Natural killer cell treated with Interleukin-12 subunit alpha and Interleukin-12 subunit beta and Interleukin-15 and Interleukin-18, amount 100 ng/mL, for 72 hours (primary cell): ENCODE measurements at places on chromosomes 7 and 10.

DNA sequence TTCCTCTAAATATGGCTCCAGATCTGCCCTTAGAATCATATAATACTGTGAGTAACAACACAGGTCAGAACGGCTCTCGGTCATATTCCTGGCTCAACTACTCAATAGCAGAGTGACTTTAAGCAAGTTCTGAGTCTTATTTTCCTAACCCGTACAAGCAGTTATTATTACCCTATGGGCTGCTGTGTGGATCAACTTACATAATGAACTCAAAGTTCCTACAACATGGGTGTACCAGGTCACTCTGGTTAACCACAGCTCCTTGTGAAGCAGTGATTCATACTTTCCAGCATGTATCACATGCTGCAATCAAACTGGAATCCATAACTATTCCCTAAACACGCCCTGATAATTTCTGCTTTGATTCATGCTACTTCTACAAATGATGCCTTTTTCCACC lies 107.3 kb downstream of the LRRN3 start:
- H3K4me3 ChIP-seq = no peak overlapping the region
- H3K4me1 ChIP-seq = peaks cover 6% of the 10 kb centered on the region
- DNase-seq = no peak
- no peaks in the 10 kb centered on the region for H3K27me3 ChIP-seq
- H3K27ac ChIP-seq = no peak overlapping the region

GRCh38 chr7:129213828-129214227 lies 11.0 kb upstream of the AHCYL2 start:
- H3K27ac ChIP-seq = no peak overlapping the region
- no peak overlapping the region for H3K4me3 ChIP-seq
- no peaks in the 10 kb centered on the region for H3K36me3 ChIP-seq

GRCh38 chr7:43303740-43304241 lies 191.3 kb downstream of the HECW1 start:
- H3K27ac ChIP-seq = no peak overlapping the region
- peaks cover 19% of the 10 kb centered on the region for H3K27me3 ChIP-seq
- no peaks in the 10 kb centered on the region for H3K36me3 ChIP-seq
- H3K4me1 ChIP-seq = peaks cover 4% of the 10 kb centered on the region
- no peak for DNase-seq

GRCh38 chr7:40758590-40758989 lies 623.8 kb downstream of the SUGCT start:
- no peak overlapping the region for H3K4me3 ChIP-seq
- H3K27me3 ChIP-seq = peaks cover 3% of the 10 kb centered on the region
- no peak for DNase-seq
- no peak overlapping the region for H3K27ac ChIP-seq

GRCh38 chr7:151404216-151405011 lies 5.4 kb downstream of the WDR86 start:
- H3K4me1 ChIP-seq = peaks cover 6% of the 10 kb centered on the region
- peaks cover 8% of the 10 kb centered on the region for H3K27me3 ChIP-seq
- no peak overlapping the region for H3K27ac ChIP-seq
- DNase-seq = no peak

DNA sequence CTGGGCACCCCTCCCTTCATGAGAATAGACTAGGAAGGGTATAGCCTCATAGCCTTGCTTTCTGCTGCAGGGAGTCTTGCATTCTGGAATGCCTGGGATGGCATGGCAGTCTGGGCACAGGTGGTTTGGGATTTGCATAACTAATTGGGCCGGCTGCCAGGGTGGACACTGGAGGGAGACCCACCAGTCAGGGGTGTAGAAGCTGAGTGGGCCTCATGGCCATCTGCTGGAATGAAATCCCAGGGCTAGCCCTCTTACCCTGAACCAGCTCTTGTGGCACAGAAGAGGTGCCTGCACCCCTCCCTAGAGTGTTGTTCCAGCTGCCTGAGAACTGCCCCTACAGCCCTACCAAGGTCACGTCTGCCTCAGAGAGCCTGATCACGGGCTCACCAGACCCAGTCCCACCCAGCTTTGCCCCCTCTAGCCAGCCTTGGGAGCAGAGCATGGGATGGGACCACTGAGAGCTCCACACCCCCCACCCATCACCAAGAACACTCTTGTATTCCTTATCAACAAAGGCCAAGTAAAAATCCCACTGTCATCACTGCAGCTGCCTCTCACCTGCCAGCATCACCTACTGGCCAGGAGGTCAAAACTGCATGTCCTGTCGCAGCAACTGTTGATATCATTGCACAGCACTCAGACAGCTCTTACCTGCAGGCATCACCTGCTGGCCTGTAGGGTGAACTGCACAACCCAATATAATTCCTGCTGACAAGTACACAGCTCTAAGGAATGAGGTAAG lies 148.9 kb downstream of the ZEB1 start:
- no peak overlapping the region for H3K4me3 ChIP-seq
- H3K36me3 ChIP-seq = peaks cover 42% of the 10 kb centered on the region
- no peaks in the 10 kb centered on the region for H3K4me1 ChIP-seq
- H3K27ac ChIP-seq = no peak overlapping the region
- H3K27me3 ChIP-seq = no peaks in the 10 kb centered on the region
- no peak for DNase-seq

- no peak overlapping the region for H3K4me3 ChIP-seq
- no peak for DNase-seq
- peaks cover 60% of the 10 kb centered on the region for H3K4me1 ChIP-seq
Observed at GRCh38 chr10:79264942-79265341, 82.3 kb upstream of the PPIF start.

- H3K4me3 ChIP-seq = peak overlapping the region; percentile 60
- H3K27ac ChIP-seq = no peak overlapping the region
- no peak for DNase-seq
- H3K27me3 ChIP-seq = no peaks in the 10 kb centered on the region
- peaks cover 6% of the 10 kb centered on the region for H3K4me1 ChIP-seq
Observed at GRCh38 chr10:84176836-84177474, 3.4 kb downstream of the GPR15LG start.

DNA sequence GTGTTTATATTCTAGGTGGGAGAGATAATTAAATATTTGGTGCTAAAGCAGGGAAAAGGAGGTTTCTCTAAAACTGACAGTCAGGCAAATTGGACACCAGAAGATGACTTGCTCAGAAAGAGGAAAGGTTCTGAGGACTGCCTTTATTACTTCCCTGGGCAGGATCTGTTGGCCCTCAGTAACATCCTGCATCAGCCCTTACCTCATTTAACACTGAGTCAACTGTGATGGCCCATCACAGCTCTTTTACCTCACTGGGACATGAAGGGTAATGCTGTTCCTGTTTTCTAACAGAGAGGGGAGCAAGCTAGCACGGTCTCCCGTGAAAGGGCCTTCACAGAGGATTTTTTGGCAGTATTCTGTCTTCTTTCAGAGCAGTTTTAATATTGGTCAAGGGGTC lies 12.0 kb downstream of the PPP1R17 start:
- no peaks in the 10 kb centered on the region for H3K36me3 ChIP-seq
- H3K4me1 ChIP-seq = no peaks in the 10 kb centered on the region
- H3K4me3 ChIP-seq = no peak overlapping the region
- no peak for DNase-seq

- H3K4me3 ChIP-seq = no peak overlapping the region
- H3K4me1 ChIP-seq = no peaks in the 10 kb centered on the region
- H3K36me3 ChIP-seq = no peaks in the 10 kb centered on the region
- no peak for DNase-seq
Observed at GRCh38 chr7:137142376-137142775, 201.2 kb downstream of the PTN start.

DNA sequence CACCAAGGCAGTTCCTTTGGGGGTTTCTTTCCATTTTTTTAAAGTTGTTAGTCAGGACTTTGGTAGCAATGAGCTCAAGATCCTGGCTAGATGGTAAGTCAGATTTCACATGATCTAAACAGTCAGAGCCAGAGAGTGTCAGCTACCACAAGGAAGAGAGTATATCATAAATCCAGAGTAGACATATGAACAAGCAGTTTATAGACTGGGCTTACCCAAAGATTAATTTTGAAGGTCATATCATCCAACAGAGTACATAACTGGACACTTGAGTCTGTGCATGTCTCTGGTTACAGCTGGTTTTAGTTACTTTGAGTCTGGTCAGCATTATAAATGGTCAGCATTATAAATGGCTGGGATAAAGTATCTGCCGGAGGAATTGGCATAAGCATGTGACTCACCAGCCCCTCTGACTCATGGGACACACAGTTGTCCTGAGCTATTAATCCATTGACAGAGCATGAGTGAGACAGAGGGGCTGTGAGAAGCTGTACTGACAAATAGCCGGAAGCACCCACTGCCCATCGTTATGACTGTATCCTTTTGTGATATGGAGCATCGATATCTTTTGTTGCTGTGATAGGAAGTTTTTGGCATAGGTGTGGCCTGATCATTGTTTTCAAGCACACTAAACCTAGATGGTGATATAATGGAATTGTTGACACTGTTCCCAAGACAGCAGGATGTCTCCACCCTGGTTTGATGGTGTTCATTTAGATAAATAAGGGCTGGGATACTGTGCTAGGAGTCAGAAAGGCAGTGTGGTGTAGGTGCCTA lies 19.3 kb downstream of the PPP1R3C start:
- no peaks in the 10 kb centered on the region for H3K4me1 ChIP-seq
- no peak overlapping the region for H3K4me3 ChIP-seq
- no peaks in the 10 kb centered on the region for H3K36me3 ChIP-seq
- no peak overlapping the region for H3K27ac ChIP-seq

DNA sequence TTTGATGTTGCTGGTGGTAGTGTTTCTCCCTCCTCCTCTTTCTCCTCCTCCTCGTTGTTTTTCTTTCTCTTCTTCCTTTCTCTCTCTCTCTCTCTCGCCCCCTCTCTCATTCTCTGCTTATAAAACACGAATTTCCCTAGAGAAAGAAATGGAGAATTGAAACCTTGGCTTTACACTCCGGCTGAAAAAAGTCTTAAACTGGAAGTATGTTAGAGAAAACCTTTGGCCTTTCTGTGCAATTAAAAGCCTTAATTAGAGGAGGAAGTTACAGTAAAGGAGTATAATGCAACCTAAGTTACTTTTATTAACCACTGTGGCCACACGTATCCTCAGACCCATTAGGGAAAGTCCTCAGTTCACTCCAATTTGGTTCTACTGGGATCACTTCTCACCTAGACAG lies 501.7 kb upstream of the SORCS1 start:
- H3K27ac ChIP-seq = no peak overlapping the region
- no peaks in the 10 kb centered on the region for H3K4me1 ChIP-seq
- no peak for DNase-seq

DNA sequence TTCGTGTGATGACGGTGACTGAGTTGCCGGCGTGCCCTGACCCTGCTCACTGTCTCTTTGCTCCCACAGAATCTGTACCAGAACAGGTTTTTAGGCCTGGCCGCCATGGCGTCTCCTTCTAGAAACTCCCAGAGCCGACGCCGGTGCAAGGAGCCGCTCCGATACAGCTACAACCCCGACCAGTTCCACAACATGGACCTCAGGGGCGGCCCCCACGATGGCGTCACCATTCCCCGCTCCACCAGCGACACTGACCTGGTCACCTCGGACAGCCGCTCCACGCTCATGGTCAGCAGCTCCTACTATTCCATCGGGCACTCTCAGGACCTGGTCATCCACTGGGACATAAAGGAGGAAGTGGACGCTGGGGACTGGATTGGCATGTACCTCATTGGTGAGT lies 199.2 kb downstream of the HECW1 start:
- H3K4me3 ChIP-seq = no peak overlapping the region
- H3K4me1 ChIP-seq = peaks cover 10% of the 10 kb centered on the region
- no peak for DNase-seq
- peaks cover 12% of the 10 kb centered on the region for H3K27me3 ChIP-seq
- no peaks in the 10 kb centered on the region for H3K36me3 ChIP-seq

GRCh38 chr10:106608066-106608465 lies 556.4 kb downstream of the SORCS1 start:
- H3K4me1 ChIP-seq = no peaks in the 10 kb centered on the region
- no peak overlapping the region for H3K27ac ChIP-seq
- DNase-seq = no peak

- H3K4me3 ChIP-seq = no peak overlapping the region
- peaks cover 27% of the 10 kb centered on the region for H3K27me3 ChIP-seq
- DNase-seq = no peak
- H3K36me3 ChIP-seq = no peaks in the 10 kb centered on the region
- H3K27ac ChIP-seq = no peak overlapping the region
Observed at GRCh38 chr7:3882782-3883181, 581.7 kb downstream of the SDK1 start.

DNA sequence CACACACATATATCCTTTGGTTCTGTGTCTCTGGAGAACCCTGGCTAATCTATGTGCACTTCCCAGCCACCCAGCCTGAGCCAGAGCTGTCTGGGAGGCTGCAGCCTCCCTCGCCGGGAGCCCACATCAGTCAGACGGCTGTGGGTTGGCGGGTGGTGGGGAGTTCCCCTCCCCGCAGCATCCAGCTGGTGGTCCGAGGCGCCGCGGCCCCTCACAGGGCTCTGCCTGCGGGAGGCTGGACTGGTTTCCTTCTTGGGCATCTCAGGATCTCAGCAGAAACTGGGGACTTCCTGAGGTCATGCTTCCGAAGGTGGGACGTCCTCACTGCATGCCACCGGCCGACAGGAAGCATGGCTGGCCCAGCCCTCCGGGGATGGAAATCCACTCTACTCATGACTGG lies 22.0 kb upstream of the PSMG3 start:
- H3K27me3 ChIP-seq = peaks cover 35% of the 10 kb centered on the region
- no peak overlapping the region for H3K27ac ChIP-seq
- no peaks in the 10 kb centered on the region for H3K36me3 ChIP-seq
- no peak for DNase-seq
- H3K4me1 ChIP-seq = peaks cover 2% of the 10 kb centered on the region

- no peaks in the 10 kb centered on the region for H3K27me3 ChIP-seq
- no peaks in the 10 kb centered on the region for H3K36me3 ChIP-seq
- no peak overlapping the region for H3K27ac ChIP-seq
- H3K4me1 ChIP-seq = no peaks in the 10 kb centered on the region
- no peak overlapping the region for H3K4me3 ChIP-seq
- no peak for DNase-seq
Observed at GRCh38 chr7:108108131-108108530, 22.0 kb downstream of the LAMB4 start.

DNA sequence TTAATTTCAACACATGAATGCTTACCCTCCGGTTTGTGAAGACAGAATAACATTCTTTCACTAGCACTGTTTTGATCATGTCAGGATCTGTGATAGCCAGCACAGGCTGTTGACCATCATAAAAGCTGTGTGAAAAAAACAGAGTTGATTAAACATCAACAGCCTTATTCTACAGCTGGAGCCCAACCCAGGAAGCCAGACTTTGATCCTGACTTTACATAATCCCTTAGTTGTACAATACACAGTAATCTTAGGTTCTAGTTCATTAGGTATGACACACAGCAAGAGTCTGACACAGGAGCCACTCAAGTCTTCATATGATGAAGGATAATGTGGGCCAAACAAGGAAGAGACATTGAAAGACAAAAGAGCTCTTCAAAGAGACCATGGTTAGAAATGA lies 11.4 kb downstream of the CYP3A4 start:
- no peak overlapping the region for H3K27ac ChIP-seq
- peaks cover 4% of the 10 kb centered on the region for H3K36me3 ChIP-seq
- H3K4me1 ChIP-seq = peaks cover 14% of the 10 kb centered on the region
- H3K4me3 ChIP-seq = no peak overlapping the region
- no peak for DNase-seq
- peaks cover 63% of the 10 kb centered on the region for H3K27me3 ChIP-seq

DNA sequence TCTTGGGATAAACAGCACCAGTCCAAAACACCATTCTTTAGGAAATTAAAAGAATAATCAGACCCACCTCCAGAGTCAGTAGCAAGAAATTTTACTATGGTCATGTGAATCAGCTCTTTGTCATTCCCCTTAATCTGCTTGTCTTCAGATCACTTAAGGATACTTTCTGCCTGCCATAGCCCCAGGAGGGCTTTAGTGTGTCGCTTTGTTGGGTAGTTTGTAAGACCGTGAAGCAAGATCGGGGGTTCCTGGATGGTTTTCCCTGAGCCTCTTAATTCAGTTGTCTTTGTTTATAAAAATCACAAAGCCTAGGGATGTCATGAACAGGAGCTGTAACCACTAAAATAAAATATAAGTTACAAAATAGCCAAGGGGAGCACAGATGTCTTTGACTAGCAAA lies 223.6 kb downstream of the RELN start:
- no peaks in the 10 kb centered on the region for H3K36me3 ChIP-seq
- H3K27me3 ChIP-seq = no peaks in the 10 kb centered on the region
- no peak overlapping the region for H3K27ac ChIP-seq
- no peaks in the 10 kb centered on the region for H3K4me1 ChIP-seq
- no peak for DNase-seq
